Stimulated activated naive CD4-positive, alpha-beta T cell treated with Interleukin-2 at 50 U/mL for 16 hours (primary cell): ENCODE measurements at places on chromosomes 1 and 21.

DNA sequence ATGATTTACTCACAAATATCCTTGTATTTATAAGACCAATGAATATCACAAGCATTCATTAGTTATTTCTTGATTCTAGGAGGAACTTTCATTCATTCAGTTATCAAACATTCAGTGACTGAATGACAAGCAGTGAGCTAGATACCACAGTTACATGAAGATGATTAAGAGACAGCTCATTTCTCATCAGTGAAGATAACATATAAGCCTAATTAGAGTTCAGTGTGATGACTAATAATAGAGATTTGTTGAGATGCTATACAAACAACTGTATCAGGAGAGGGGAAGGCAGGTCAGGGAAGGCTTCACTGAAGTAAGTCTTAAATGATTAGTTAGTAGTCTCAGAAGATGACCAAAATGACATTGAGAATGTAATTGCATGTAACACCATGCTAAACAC lies 14.6 kb upstream of the C1orf105 start:
- DNase-seq, result no peak

- DNase-seq, result no peak
Measured at GRCh38 chr1:11598461-11598860, 55.8 kb downstream of the FBXO2 start.

DNA sequence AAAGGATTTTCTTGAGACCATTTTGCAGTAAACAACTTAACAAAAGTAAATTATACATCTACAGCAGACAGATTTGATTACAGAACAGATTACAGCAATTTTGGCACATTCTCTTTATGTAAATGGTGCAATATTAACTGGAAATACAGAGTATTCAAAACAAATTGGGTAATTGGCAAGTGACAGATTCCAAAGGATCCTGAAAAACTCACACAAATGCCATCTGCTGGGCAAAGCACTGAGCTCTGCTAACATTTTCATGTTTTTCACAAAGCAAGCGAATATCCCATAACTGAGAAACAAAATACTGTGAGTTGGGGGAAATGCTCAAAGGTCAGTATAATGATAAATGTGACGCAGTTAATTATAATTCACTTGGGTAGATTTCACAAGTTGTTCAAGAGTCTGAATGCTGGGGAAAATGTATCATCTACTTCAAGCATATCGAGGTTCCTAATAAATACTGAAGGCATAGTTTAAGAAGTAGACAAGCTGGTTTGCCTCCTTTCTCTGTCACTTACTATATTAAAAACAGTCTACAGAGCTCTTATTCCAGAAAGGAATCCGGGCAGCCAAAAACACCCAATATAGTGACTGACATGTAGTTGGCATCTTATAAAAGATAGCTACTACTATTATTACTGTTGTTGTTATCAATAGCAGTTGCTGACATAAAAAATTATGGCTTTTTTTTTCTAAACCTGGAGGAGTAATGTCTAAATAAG lies 75.8 kb upstream of the SDC3 start:
- no peak for DNase-seq

- no peak for DNase-seq
Measured at GRCh38 chr1:103230061-103230460, 121.7 kb upstream of the COL11A1 start.

GRCh38 chr1:27141266-27142003 lies 13.5 kb downstream of the SLC9A1 start:
- DNase-seq, result no peak

- DNase-seq, result peak; percentile 41
Measured at GRCh38 chr1:235867903-235868469, 1.3 kb upstream of the LYST start.

GRCh38 chr21:43361493-43362296 lies 65.2 kb downstream of the SIK1 start:
- no peak for DNase-seq

DNA sequence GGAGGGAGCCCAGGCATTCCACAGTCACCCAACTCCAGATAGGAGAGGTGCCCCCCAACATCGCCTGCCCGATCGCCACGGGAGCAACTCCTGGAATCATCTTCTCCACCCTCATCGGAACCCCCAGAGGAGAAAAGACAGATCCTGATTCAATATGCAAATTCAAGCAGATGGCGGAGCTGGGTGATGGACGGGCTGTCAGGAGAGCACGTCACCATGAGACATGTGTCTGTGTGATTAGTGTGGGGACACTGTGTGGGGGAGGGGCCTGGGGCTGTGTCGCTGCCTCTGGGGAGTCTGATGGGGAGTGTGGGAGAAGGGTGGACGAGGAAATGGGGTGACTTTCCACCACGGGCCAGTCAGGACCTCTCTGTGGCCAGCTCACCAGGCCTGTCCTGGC lies 90.2 kb upstream of the CSF3R start:
- DNase-seq, result no peak

GRCh38 chr1:109089242-109090015 lies 1.1 kb upstream of the TMEM167B start:
- DNase-seq, result peak; percentile 19

DNA sequence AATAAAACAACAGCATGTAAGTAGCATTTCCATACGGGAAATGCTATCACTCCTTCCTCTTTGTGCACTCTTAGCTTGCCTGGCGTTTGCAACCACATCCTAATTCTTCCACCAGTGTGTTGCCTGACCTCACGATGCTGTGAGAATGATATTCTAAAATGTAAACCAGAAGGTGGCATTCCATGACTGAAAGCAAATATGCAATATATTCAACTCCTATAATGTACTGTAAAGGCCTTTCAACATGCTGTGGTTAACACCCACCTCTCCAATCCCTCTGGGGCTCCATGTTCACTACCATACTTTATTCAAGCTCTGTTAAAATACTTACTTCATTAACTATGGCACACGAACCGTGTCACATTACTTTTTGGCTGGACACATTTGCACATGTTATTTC lies 420.6 kb upstream of the DEPDC1 start:
- no peak for DNase-seq

- DNase-seq, result no peak
Measured at GRCh38 chr21:18477043-18477442, 73.5 kb upstream of the TMPRSS15 start.

DNA sequence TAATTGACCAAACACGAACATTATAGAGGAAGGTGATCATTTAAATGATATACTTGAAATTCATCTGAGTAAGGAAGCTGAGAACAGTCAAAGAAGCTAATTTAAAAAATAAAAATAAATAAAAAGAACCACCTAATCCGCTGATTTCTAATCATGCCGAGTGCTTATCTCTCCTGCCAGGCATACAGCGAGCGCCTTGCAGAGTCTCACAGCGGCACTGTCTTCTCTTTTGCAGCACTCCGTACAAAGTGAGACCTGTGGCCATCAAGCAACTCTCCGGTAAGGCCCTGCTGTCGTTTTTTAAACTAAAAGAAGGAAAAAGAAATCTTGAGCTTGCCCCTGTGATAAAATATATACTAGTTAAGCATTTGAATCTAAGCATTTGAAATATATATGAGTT lies 45.3 kb downstream of the PDE9A start:
- no peak for DNase-seq

- no peak for DNase-seq
Measured at GRCh38 chr1:175186433-175187160, 6.0 kb downstream of the KIAA0040 start.

- DNase-seq, result no peak
Measured at GRCh38 chr1:60596791-60597750, 485.3 kb upstream of the NFIA start.

- no peak for DNase-seq
Measured at GRCh38 chr1:38152351-38153065, 105.9 kb upstream of the POU3F1 start.

- no peak for DNase-seq
Measured at GRCh38 chr1:237858992-237859391, 31.7 kb downstream of the ZP4 start.

GRCh38 chr1:66559517-66559916 lies 25.6 kb downstream of the SGIP1 start:
- DNase-seq, result no peak

DNA sequence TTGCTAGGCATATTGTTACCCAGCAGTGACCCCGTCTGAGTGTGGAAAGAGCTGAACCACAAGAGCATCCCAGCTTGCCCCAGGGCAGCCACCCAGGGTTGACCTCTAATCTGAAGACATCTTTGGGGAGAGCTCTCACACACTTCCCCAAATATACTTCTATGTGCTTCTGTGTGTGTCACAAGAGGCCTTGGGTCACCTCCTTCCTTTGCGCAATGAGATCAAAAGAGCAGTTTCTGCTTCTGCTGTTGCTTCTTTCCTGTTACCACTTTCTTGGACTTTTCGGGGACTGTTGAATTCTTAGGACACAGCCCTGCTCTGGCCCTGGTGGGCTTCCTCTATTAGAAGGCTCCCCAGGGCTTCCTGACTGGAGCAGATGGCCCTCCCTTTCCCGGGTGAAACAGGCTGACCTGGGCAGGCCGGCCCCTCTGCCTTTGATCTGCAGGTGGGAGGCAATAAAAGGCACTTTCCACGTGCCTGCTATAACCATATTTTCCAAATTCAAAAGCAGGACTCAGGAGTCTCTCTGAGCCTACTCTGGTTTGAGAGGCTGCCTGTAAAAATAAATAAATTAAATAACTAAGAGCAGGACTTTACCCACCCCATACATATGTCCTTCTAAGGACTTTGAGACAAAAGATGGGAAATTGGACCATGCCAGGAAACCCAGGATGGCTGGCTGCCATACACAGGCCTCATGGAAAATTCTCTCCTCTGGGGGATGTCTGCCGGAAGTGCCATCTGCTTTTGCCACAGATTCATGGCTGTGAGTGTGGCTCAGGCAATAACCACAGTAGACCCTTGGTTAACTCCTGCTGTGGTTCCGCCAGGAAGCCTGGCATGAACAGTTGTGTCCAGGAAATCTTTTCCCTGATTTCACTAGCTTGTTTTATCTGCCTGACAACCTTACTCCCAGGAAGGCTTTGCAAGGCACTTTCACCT lies 28.3 kb upstream of the RCSD1 start:
- DNase-seq, result no peak

- no peak for DNase-seq
Measured at GRCh38 chr1:53545663-53546408, 86.6 kb downstream of the DMRTB1 start.

- DNase-seq, result no peak
Measured at GRCh38 chr1:83735526-83735925, 263.4 kb downstream of the TTLL7 start.

DNA sequence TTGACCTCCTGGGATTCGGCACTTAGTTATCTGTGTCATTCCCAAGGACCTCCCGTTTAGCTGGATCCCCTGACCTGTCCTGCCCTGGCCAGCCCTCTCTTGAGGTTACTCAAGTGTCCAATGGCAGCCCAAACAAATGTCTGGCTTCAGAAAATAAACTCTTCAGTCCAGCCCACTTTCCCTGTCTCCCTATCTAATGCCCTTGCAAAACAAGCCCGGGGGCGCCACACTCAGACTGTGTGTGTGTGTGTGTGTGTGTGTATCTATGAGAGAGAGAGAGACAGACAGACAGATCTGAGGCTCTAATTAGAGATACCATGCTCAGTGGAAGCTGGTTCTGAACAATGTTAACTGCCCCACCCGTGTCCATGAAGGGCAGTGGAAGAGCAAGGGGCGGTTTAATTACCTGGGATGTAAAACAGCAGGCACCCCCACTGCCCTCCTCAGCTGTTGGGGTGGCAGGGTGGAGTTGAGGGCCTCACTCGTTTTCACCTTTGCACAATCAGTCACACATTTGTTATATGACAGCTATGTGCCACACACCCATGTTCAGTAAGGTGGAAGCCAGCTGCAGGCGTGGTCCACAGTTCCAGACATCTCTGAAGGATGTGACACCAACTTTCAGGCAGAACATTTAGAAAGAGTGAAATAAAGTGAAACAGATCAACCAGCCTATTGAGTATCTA lies 57.4 kb downstream of the B3GALT5 start:
- DNase-seq, result no peak
